Muscle of back (tissue), 13 donors: ENCODE measurements at places on chromosomes 6 and 20.

- no peak for DNase-seq
These were observed 150.0 kb upstream of the SLC22A16 start for GRCh38 chr6:110626442-110626841.

DNA sequence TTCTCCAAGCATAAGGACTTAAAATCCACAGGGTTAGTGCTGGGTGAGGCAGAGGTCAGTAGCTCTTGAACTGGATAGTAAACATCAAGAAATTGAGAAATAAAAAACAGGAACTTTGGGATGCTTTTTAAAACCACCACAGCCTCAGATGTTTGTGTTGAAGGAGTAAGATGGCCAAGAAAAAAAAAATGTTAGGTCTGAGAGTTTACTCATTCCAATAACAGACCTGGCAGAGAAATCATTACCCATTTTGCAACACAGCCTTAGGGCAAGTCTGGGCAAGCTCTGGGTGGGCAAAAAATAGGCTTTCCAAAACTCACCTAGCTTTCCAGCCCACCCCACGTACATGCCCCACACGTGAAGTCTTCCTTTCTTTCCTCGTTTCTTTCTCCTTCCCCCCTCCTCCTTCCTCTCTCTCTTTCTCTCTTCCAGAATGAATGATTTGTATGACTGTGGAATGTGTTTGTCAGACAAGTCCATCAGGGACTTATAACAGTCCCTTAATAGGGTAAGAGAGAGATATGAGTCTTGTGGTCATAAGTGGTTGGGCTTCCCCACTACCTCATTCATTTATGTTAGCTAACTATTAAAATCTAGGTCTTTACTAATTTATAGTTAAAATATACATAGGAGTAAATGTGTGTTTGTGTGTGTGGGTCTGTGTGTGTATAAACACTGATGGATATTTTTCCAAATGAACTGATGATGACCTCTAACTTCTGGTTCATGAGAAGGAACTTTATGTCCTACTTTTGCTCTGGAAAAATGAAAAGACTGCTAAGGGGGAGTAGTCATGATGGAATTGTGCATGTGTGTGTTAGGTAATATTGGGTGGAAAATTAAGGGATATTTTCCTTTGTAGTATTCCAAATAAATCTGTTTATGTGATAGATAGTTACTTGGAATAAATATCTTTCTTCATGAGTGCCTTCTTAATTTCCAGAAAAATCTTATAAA is 18.0 kb upstream of the DSE start:
- no peak for DNase-seq

- DNase-seq: no peak
These were observed 15.2 kb upstream of the CST2 start for GRCh38 chr20:23841693-23842092.

DNA sequence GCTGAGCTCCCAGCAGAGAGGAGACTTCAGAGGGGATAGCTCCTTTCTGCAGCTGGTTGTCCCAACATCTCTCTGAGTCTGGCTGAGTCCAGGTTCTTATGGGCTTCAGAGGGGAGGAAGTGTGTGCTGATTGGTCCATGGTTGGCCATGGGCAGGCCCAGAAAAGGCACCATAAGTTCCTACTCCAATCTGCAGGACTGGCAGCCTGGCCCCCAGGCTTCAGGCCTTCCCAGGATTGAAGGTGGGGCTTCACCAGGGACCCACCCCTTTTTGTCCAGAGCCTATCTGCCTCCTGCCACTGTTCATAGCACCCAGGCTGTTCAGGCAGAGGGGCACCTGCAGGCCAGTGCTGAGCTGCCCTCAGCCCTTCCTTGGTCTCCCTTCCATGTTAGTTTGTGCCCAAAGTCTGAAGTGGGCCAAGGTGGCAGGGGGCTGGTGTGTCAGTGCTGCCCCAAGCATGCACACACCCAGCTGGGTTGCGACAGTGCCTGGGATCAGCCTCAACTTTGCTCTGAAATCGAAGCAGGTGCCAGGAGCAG is 21.6 kb upstream of the TOP1 start:
- DNase-seq: no peak

DNA sequence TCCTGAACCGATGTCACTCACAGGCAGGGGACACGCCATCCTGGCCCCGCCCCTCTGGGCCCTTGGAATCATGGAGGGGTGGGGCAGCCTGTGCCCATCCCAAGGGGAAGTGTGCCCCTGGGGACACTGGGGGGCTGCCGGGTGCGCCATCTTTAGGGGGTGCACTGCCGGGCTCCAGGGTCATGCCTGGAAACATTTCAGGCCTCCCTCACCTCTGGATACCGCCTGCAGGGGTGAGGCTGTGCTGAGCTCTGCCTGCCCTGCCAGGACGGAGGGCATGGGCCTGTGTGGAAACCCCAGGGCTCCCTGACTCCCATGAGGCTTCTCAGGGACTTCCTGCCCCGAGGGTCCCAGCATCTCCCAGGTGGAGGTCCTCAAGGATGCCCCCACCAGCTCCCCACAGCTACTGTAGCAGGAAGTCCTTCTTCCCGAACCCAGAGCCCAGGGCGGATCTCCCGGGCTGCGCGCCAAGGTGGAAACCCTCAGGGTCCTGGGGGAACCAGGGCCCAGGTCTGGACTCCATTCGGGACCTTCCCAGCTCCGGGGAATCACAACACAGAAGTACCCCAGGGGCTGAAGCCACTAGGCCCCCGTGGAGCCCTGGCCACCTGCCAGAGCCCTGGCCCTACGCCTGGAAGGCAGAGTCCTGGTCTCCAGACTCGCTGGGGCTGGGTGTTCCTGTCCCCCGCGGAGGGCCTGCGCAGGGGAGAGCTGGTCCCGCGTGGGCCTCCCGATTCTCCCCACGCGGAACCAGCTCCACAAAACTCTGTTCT is 15.6 kb downstream of the CHRNA4 start:
- no peak for DNase-seq

GRCh38 chr6:73325656-73326055 is 28.4 kb downstream of the DPPA5 start:
- DNase-seq: no peak

GRCh38 chr20:6122111-6122872 is 538 bp downstream of the FERMT1 start:
- DNase-seq: no peak

- no peak for DNase-seq
These were observed 32.2 kb downstream of the COX4I2 start for GRCh38 chr20:31669876-31670275.

DNA sequence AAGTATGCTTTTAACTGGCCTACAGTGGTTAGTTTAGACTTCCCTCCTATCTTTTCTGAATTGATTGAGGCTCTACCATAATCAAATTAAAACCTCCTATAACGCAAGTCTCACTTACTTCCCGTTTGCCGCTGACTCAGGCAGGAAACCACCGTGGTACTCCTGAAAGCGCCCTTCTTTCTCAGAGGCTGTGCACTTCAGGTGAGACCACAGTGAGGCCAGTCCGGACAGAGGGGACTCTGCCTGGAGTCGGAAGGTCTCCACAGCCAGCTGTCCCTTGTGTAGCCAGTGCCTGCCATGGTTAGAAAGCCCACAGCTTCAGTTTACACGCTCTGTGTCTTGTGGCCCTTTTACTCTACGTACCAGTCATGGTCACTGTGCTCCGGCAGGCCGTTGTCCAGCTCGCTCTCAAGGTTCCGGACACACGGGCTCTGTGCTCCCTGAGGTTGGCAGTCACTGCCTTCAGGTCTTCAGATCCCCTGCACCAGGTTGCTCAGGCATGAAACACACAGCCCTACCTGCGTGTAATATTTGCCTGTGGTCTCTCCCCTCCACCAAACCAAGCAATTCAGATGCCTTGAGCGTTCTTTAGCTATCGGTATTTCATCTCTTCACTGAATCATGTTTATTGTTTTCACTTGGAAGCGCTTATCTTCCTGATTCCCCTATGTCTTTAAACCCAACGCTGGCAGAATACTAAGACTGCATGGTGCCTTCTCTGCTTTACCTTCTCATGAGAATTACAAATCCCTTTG is 178.8 kb downstream of the SMOC2 start:
- no peak for DNase-seq

DNA sequence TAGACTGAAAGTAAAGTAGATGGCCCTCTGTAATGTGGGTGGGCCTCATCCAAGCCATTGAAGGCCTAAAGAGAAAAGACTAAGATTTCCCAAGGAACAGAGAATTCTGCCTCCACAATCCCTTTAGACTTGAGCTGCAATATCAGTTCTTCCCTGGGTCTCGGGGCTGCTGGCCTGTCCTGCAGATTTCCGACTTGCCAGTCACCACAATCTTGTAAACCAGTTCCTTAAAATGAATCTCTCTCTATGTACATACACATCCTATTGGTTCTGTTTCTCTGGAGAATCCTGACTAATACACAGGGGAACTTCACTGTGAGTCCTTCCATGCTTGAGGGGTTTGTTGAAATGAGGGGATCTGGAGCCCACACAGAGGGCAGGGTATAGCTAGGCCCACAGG is 12.9 kb downstream of the CCDC170 start:
- DNase-seq: no peak

- no peak for DNase-seq
These were observed 259.1 kb upstream of the FERMT1 start for GRCh38 chr20:6381887-6382286.

- no peak for DNase-seq
These were observed 13.6 kb upstream of the RIPOR3 start for GRCh38 chr20:50704971-50705370.

DNA sequence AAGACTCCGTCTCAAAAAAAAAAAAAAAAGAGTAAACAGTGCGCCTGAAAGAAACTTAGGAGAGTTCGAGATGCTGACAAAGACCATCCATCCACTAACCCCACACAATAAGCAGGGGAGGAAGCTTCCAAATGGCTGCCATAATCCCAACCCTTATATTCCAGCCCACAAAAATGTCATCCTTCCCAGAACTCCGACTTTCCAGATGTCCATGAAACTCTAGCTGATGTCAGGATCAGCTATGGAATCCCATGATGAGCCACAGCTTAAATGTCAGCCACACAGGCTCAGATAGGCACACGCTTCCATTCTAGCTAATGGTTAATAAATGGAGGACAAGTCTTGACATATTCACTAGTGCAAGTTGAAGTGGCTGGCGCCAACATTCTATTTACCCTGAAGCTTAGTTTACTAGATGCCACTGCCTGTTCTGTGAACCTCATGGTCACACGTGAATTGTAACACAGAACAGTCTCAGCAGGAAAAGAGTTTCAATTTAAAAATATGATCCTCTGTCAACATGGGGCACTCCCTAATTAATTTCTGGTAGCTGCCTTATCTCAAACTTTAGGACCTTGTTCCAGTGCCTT is 75.5 kb downstream of the FOXF2 start:
- no peak for DNase-seq

- no peak for DNase-seq
These were observed 40.2 kb upstream of the LRFN2 start for GRCh38 chr6:40627316-40627715.

- DNase-seq: no peak
These were observed 133.2 kb upstream of the HDGFL1 start for GRCh38 chr6:22436134-22436533.

GRCh38 chr6:70133246-70133645 is 169.6 kb downstream of the COL9A1 start:
- no peak for DNase-seq

DNA sequence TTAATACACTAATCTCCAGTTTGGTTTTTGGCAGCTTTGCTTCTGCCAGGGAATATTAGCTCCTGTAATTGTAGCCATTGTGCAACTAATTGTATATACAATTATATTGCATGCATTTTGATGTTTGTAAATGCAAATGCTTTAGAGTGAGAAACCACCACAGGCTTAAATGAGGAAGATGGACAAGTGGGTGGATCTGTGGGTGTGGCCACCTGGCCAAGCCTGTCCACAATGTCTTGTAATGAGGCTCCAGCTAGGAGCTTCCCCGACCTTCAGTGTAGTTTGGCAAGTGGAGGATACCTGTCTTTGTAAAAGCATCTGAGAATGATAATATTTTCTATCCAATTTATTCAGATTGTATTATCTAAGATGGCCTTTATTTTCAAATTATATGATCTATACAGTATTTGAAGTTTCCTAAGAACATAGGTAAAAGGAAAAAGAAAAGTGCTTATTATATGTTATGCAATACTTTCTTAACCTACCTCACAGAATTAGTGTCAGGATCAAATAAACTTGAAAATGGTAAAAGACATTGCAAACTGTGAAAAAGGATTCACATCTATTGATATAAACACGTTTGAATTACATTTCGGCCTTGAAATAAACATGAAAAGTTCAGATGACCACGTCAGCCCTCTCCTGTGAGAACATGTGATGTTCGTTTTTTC is 49.3 kb upstream of the ARID1B start:
- DNase-seq: no peak

GRCh38 chr6:152273002-152273401 is 364.2 kb downstream of the SYNE1 start:
- no peak for DNase-seq
